ENCODE measurements at places on chromosomes 5 and 9. TPM values are rescaled to one million over a fixed set of nuclear protein-coding genes. Genes with fewer than 3 reads are reported as not detected.

The BDP1 gene
- 26.4 TPM for total RNA-seq

The SVEP1 gene
- total RNA-seq = 29.8 TPM

The SLC6A7 gene
- not detected for total RNA-seq

The LRRC8A gene
- total RNA-seq = 206 TPM

The KCTD16 gene
- total RNA-seq = 0.13 TPM

The NR5A1 gene
- total RNA-seq = not detected

The CDX1 gene
- total RNA-seq = not detected

The IGIP gene
- total RNA-seq = 3.4 TPM

The CD180 gene
- total RNA-seq = 0.17 TPM

The PCDHGA12 gene
- 2.0 TPM for total RNA-seq

The SCAMP1 gene
- total RNA-seq = 48.8 TPM

The STPG3 gene
- not detected for total RNA-seq

The YIPF5 gene
- total RNA-seq = 60.0 TPM

The SPATA9 gene
- total RNA-seq = not detected

The KIF3A gene
- total RNA-seq = 11.3 TPM

The RNF14 gene
- 93.7 TPM for total RNA-seq

The GTF2H2 gene
- total RNA-seq = 44.3 TPM

The JAKMIP2 gene
- total RNA-seq = 0.08 TPM

The ZFP2 gene
- 1.0 TPM for total RNA-seq

The FOXD4L5 gene
- 0.52 TPM for total RNA-seq

The TLR4 gene
- 4.2 TPM for total RNA-seq

The IGFBPL1 gene
- not detected for total RNA-seq

The SPATA31E1 gene
- not detected for total RNA-seq

The VPS13A gene
- total RNA-seq = 35.4 TPM

The ZMYND19 gene
- total RNA-seq = 48.0 TPM

The FLT4 gene
- not detected for total RNA-seq

The CCIN gene
- not detected for total RNA-seq

The SPOCK1 gene
- 27.2 TPM for total RNA-seq

The C5 gene
- 1.3 TPM for total RNA-seq

The EFNA5 gene
- 27.0 TPM for total RNA-seq

The TAF11L5 gene
- not detected for total RNA-seq

The PRRT1B gene
- not detected for total RNA-seq

The SPEF2 gene
- 2.5 TPM for total RNA-seq

The SLC36A3 gene
- total RNA-seq = not detected

The JMY gene
- 14.2 TPM for total RNA-seq

The ANKRD55 gene
- not detected for total RNA-seq

The FOXI1 gene
- total RNA-seq = not detected

The PCDHGB6 gene
- total RNA-seq = 1.3 TPM

The TRPM6 gene
- 0.48 TPM for total RNA-seq

The NCBP1 gene
- 26.3 TPM for total RNA-seq

The CARTPT gene
- not detected for total RNA-seq

The PCDHA12 gene
- total RNA-seq = 6.8 TPM

The DOK3 gene
- 4.3 TPM for total RNA-seq

The PGM5 gene
- total RNA-seq = 0.96 TPM

The ANKRD34B gene
- not detected for total RNA-seq

The NUTM2F gene
- total RNA-seq = not detected

The DND1 gene
- 0.67 TPM for total RNA-seq

The ROPN1L gene
- total RNA-seq = not detected

The GRM6 gene
- total RNA-seq = not detected

The GNA14 gene
- total RNA-seq = 0.17 TPM

The MYOZ3 gene
- not detected for total RNA-seq

The SAXO1 gene
- total RNA-seq = not detected
